ENCODE measurements at places on chromosomes 7 and 10. TPM values are rescaled to one million over a fixed set of nuclear protein-coding genes. Genes with fewer than 3 reads are reported as not detected.

DNA sequence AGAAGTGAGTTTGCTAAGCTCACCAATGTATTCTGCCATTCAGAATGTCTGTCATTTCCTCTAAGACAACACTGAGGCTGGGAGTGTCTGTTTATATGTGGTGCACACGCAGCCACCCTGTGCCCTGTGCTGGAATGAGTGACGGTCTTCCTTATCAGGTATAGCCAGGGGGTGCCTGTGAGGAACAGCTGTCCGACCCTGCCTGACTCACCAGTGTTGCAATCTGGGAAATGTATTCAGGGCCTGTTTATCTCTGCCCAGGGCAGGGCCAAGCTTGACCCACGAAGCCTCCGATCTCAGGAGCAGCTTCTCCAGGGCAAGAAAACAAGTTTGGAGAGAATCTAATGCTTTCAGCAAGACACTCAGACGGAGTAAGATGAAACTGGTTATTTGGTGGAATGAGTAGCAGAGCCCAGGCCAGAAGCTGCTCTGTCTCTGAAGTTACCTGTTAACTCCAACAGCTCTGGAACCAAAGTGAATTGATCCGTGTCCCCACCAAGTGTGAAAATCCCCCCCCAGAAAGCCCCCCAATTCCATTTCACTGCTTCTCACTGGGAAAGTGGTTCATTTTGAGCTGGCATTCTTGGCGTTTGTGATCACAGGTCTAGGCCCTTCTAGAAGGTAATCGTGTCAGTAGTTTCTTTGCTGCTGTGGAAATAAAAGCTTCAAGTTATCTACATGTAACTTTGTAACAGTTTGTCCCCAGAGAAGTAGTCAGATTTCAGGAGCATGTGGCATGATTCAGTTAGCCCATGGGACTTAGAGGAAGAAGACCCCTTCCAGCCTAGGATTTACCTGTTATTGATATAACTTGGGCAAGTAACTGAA lies 6.1 kb upstream of the UBE2H start:
- DNase-seq = peak; percentile 63

PDLIM1 gene
- total RNA-seq = 88.5 TPM

SYCE1 gene
- total RNA-seq = 0.98 TPM

PCLO gene
- 3.3 TPM for total RNA-seq

DNA sequence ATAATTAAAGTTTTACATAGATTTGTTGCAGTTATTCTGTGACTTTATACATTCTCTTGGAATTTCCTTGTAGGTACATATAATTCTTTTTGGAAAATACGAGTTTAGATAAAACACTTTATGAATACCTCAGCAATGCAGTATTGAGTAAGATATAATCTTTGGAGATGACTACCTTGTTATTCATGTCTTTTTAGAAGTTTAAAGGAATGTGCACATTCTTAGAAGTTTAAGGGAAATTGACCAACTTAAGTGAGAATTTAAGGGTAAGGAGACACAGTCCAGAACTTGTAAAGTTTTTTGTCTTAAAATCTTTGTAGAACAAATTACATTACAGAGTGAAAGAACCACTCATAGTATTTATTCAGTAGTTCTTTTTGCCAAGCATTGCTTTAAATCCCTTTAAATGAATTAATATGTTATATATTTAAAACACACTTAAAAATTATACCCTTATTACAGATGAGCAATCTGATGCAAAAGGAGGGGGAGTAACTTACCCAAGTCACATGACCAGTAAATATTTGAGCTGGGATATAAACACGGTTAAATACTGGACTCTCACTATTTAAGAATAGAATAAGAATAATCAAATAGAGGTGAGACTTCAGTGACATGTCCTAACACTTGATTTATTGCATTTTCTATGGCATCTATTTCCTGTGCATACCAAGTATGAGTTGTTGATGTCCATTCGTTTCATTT lies 139.5 kb upstream of the FERD3L start:
- no peak for DNase-seq

- peak; percentile 99 for DNase-seq
Observed at GRCh38 chr7:134646425-134647305, at the start of gene BPGM. Gene BPGM (plus strand): TSS chr7:134646853. CDS start chr7:134661508, 14,655 bp downstream.

C10orf120 gene
- not detected for total RNA-seq

GRCh38 chr10:103013416-103013815 lies 95.3 kb downstream of the CNNM2 start:
- DNase-seq = no peak

VAX1 gene
- total RNA-seq = not detected

- no peak for DNase-seq
Observed at GRCh38 chr7:99665312-99666012, 14.3 kb downstream of the CYP3A5 start.

DNA sequence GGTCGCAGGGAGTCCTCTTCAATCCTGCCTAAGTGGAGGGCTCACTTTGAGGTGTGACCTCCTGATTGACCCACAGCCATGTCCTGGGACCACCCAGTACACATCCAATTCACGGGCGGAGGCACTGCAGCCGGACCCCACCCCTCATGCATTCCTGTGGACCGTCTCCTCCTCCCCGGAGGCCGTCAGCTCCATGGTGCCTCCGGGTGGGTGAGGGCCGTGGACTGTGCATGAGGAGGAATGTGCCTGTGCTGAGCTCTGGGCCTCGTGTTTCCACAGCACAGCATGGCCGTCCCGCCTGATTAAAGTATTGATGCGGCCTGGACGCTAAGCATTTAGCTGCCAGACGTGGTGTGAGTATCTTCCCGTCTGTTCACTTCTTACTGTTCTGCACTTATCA lies 52.8 kb downstream of the CFAP46 start:
- no peak for DNase-seq

- DNase-seq = no peak
Observed at GRCh38 chr10:14009371-14010100, 321.2 kb downstream of the FRMD4A start.

DNA sequence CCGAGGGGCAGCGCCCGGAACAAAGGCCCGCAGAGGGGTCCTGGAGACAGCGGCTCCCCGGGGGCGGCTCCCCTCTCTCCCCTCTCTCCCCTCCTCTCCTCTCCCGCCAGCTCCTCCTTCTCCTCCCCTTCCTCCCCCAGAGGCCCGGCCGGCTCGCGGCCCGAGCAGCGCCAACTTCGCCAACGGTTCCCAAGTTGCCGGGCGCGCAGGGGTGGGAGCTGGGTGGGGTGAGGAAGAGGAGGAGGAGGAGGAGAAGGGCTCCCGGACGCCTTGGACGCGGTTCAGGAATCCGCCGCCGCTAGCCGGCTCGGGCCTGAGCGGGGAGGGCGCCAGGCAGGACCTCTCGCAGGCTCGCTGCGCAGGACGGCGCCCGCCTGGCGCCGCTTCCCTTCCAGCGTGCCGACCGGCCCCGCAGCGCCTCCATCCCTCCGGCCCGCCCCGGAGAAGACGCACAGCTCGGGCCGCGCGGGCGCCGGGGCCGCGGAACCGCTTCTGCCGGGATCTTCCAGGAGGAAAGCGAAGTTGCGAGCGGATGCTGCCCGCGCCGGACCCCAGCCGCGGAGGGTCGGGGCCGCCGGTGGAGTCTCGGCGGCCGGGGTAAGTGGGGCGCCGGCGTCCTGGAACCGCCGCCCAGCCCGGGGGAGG lies at the start of gene CHST3:
CHST3 (plus strand) TSS at position 298 of the 645 bp plus-strand sequence. CDS start 41,448 bp downstream, outside the sequence.
- peak; percentile 54 for DNase-seq

- no peak for DNase-seq
Observed at GRCh38 chr7:36281945-36282717, 107.5 kb upstream of the ANLN start.

DNA sequence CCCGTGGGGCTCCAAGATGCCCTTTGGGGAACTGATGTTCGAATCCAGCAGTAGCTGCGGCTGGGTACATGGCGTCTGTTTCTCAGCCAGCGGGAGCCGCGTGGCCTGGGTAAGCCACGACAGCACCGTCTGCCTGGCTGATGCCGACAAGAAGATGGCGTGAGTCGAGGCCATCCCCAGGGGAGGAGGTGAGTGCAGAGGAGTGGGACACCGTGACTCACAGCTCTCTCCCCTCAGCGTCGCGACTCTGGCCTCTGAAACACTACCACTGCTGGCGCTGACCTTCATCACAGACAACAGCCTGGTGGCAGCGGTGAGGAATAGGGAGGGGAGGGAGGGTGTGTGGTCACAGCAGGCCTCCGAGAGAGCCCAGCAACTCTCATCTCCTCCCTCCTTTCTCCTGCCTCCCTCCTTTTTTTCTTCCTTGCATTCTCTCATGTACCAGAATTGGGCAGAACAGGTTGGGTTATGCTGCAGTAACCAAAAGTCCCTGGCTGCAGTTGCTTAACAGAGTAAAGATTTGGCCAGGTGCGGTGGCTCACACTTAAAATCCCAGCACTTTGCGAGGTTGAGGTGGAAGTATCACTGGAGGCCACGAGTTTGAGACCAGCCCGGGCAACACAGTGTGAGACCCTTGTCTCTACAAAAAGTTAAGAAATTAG lies 16.5 kb downstream of the ARPC1B start:
- DNase-seq = no peak

ZNF398 gene
- 8.0 TPM for total RNA-seq

Data from pancreas (tissue), 10 donors.